Activated CD4-positive, alpha-beta T cell treated with anti-CD3 and anti-CD28 coated beads, Interleukin-2, amount 50 U/mL, for 4 hours (primary cell): ENCODE measurements at places on chromosomes 1 and 21.

GRCh38 chr1:45008516-45008915, 2.6 kb downstream of the HECTD3 start:
- no peak for DNase-seq

- DNase-seq, result no peak
Measured at GRCh38 chr1:198577444-198577843, 37.0 kb upstream of the ATP6V1G3 start.

GRCh38 chr1:65882076-65882475, 89.4 kb downstream of the PDE4B start:
- DNase-seq, result no peak

DNA sequence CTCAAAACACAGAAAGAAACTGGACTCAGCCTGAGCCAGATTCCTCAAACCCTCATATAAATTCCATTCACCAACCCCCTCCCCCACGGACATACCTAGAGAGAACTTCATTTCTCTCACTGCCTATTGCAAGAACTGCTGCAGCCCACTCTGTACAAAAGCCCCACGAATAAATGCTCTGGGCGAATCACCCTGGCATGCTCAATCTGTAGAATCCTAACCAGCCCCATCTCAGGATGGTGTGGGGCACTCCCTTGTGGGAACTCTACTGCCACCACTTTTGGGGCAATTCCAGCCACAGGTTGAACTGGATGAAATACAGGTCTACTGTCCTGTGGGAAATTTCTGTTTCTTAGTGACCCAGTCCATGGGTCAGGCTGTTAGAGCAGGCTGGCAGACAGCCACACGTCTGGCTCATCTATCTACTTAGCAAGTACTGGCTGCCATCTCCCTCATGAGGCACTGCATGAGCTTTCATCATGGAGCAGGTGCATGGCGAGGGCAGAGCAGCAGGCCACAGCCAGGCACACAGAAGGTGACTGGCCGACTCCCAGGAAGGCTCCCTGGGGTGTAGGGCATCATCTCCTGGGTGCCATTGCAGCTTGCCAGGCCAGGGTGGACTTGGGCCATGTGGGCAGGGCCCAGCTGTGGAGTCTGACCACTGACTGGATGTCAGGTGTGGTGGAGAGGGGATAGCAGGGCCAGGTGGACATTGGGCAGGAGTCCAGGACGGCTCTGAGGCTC, 1.6 kb upstream of the C1orf35 start:
- no peak for DNase-seq

DNA sequence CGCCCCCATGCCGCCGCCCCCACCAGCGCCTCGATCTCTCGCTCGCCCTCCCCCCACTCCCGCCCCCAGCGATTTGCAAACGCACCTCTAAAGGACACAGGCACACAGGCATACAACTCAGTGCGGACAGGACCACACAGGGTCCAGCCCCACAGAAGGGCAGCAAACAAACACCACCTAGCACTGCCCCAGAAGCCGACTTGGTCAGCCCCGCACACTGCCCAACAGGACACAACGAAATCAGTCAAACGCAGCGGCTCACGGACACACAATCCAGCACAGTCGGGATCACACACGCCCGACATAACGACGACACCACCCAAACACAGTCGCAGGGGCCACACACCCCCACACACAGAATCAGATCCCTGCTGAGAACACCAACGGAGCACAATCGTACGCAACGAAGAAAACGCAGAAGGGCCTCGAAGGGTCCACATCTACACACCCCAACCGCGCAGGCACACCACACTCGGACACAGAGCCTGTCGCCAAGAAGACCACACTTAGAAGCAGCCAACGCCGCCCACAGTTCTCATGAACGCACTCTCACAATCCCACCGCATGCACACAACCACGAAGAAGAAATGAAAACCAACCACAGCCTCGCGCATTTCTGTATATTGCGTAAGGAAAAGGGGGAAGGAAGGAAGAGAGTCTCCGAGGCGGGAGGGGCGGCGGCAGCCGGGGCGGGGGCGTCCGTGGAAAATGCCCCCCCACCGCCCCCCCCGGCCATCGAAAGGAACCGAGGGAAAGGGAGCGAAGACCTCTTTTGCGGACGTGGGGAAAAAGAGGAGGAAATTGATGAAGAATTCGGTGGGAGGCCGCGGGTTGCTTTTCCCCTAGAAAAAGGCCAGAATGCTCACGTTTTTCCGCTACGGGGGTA, 481 bp downstream of the TAL1 start:
- DNase-seq, result no peak

DNA sequence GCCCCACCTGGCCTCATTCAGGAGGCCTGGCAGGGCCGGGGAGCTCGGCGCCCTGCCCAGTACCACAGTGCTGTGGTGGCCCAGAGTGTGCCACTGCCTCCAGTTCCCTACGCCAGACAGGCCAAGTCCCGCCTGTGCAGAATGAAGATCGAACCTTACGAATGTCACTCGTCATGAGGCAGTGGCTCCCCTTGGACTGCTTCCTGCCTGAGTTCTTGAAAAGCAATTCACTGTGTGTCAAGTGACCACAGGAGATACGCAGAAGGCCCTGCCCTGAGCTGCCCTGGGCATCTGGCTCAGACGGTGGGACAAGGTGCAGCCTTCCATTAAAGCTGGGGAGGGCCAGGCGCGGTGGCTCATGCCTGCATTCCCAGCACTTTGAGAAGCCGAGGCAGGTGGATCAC, 49.6 kb upstream of the LRP8 start:
- DNase-seq, result no peak

- DNase-seq, result no peak
Measured at GRCh38 chr1:106571109-106571508, 485.4 kb upstream of the PRMT6 start.

GRCh38 chr1:208597571-208597970, 353.4 kb upstream of the PLXNA2 start:
- no peak for DNase-seq

GRCh38 chr1:215444715-215445414, 122.2 kb upstream of the KCTD3 start:
- no peak for DNase-seq

GRCh38 chr1:7043719-7044535, 258.7 kb downstream of the CAMTA1 start:
- no peak for DNase-seq

- DNase-seq, result no peak
Measured at GRCh38 chr1:95236784-95237575, 3.0 kb downstream of the RWDD3 start.

DNA sequence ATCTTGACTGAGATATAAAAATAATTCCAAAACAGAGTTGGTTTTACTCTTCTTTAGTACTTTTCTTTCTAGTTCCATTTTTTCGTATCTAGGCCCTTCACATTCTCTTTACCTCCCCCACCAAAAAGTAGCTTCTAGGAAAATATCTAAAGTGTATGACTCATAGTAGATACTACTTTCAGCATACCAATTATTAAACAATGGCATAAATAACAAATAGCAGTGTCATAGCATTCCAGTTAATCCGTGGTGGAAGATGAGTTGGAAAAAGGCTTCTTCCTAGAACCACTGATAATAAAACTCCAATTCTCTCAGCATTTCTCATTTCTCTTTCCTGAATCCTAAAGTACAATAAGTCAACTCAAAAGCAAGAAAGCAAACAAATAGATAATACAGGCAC, 859.0 kb upstream of the B3GALT2 start:
- no peak for DNase-seq

GRCh38 chr1:12456979-12457378, 161.0 kb downstream of the DHRS3 start:
- no peak for DNase-seq

DNA sequence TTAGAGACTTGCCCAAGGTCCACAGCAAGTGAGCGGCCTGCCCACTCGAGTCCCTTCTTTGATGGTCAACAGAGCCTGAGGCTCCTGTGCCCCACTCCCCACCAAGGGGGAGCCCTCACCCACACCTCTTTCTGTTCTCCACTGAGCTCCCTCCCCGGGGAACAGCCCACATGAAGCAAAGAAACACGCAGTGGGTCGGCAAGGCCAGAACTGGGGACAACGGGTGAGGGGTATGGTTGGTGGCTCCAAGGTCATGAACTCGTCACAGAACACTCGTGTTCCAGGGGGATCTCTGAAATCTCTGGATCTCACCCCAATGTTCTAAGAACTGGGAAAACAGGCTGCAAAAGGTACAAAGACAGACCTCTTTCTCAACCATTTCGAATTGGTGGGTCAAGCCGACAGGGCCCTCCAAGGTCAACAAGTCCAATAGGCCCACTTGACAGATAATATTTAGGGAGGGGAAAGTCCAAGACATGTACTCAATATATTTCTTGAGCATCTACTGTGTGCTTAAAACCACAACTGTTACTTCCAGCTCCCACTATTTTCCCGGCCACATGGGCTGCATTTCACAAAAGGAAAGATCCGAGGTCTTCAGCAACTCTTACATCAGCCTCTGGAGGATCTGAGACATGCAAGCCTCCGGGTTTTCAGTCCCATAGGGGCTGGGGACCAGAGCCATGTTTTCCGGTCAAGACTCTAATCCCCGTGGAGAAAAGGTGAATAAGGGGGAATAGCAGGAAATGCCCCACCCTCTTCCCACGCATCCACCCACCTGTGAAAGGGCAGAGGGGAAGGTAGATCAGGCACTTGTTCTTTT, 1.1 kb upstream of the RAP1GAP start:
- no peak for DNase-seq

DNA sequence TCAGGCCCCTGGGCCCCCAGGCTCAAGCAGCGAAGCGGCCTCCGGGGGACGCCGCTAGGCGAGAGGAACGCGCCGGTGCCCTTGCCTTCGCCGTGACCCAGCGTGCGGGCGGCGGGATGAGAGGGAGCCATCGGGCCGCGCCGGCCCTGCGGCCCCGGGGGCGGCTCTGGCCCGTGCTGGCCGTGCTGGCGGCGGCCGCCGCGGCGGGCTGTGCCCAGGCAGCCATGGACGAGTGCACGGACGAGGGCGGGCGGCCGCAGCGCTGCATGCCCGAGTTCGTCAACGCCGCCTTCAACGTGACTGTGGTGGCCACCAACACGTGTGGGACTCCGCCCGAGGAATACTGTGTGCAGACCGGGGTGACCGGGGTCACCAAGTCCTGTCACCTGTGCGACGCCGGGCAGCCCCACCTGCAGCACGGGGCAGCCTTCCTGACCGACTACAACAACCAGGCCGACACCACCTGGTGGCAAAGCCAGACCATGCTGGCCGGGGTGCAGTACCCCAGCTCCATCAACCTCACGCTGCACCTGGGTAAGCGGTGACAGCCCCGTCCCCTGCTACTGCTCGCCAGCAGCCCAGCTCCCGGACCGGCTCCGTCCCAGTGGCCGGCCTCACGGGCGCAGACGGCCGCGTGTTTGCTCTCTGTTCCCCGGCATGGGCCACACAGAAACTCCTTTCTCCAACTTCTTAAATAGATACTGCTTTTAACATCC, 539 bp downstream of the LAMC1 start:
- peak; percentile 0 for DNase-seq

DNA sequence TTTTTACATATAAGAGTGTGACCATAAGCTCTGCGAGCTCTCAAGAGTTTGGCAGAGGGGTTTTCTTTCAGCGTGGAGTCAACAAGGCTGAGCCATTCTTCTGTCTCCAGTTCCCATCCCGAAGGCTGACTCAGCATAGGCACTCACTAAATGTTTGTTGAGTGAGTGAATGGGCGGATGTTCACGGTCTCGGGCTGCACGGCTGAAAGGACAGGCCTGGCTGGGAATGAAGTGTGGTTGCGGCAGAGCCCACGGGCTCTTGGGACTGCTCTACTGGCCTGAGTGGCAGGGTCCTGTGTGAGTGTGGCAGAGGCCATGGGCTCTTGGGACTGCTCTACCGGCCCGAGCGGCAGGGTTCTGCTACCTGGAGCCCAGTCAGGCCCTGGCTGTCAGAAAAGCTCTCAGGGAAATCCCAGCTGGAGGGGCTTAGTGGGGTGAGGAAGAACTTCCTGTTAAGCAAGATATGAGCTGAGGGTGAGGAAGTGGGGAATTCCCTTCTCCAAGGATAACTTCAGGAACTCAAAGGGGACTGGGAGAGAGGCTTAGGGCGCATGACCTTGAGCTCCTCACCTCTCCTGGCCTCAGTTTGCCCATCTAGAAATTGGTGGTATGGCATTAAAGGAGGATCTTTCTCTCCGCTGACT, 56.6 kb upstream of the C1orf174 start:
- DNase-seq, result no peak

- DNase-seq, result no peak
Measured at GRCh38 chr1:79554688-79555087, 548.2 kb upstream of the ADGRL4 start.

GRCh38 chr1:153922972-153923925, at the start of gene GATAD2B:
GATAD2B (minus strand) TSS chr1:153922972; CDS start chr1:153828347, 94,625 bp downstream.
- DNase-seq, result peak; percentile 98

GRCh38 chr1:16289959-16290358, 53.0 kb upstream of the CPLANE2 start:
- DNase-seq, result no peak

DNA sequence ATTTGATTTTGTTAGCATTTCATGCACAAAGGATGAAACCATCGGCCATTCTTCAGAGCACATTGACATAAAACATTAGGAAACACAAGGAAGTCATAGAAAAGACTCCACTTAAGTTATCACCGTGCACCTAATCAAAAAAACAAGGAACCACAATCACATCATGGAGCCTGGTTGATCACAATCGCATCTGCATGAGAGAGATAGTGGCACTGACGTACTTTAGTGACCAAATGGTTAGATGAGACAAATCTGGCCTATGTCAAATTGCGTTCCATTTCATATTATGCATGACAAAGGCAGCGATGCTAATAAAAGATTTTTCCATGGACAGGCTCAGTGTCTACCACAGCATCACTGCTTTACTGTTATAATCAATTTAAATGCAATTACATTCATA, 571.8 kb upstream of the ADGRL2 start:
- DNase-seq, result no peak

DNA sequence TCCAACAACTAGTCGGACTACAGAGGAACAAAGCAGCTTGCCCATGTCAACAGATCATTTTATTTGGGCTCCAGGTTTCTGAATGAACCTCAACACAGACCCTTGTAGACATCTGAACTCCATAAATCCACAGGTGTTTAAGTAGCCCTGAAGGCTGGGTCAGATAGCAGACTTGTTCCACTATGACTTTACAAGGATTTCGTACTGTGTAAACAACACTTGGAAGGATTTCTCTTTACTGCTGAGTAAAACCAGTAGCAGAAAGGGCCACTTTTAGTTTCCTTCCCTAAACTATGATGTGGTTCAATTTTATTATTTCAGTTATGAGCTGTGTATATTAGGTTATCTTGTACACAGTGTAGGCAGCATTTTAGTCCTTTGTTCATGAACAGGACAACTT, 316.4 kb upstream of the ADGRL2 start:
- no peak for DNase-seq

GRCh38 chr21:37373539-37373938, 7.0 kb downstream of the DYRK1A start:
- DNase-seq, result no peak

DNA sequence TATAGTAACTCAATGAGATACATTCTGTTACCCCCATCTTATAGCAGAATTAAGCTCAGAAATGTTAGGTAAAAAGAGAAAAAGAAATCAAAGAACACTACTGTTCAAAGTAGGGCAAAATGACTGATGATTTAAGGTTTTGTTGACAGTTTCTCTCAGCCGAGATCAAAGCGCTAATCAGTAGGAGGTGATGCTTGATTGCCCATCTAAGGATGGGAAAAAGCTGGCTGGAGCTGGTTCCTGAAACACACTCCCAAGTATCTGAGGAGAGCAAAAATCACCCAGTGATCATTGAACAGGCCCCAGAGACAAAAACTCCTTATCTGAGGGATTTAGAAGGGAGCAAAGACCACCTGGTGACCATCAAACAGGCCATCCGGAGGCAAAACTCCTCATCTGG, 64.5 kb upstream of the CSF1 start:
- DNase-seq, result no peak
